ENCODE measurements at places on chromosomes 5 and 9.
A peak's percentile ranks its signal among the peaks of the same experiment; 100 is the strongest.

DNA sequence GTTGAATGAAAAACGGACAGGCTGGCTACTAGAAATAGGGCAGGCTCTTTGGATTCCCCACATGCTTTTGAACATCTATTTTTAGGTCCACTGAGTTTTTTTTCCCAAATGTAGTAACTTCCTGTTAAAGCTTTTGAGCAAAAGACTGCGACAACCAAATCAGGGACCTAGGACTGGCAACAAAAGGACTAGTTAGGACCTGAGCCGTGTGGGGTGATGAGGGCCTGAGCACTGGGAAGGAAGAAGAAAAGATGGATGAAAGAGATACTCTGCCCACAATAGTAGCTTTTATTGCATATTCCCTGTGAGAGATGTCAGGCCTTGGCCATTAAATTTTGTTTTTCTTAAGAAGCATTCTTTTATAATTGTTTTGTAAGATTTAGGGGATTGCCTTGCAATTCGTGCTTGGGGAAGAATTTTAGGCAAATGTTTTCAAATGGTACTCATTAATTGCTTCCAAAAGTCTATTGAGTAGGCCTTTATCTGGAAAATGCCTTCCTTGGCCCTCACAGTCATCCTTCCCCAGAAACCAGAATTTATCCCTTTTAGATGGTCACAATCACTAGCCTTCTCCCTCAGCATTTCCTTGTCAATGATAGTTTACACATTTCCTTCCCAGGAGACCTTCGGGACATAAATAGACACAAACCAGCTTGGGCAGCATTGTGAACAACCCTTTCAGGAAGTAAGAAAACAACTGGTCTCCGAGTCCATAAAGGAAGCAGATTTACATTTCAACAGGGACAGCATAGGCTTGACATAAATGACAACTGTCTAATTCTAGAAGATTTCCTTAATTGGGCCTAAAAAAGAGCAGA lies 166.5 kb downstream of the RMI1 start:
- H3K36me3 ChIP-seq, result no peaks in the 10 kb centered on the region
- peaks cover 15% of the 10 kb centered on the region for H3K27me3 ChIP-seq
- DNase-seq, result no peak
- no peak overlapping the region for H3K4me3 ChIP-seq

- DNase-seq, result peak; percentile 93
- H3K27me3 ChIP-seq, result peaks cover 6% of the 10 kb centered on the region
- peak within 1 kb of the TSS; percentile 69 for H3K4me3 ChIP-seq
- peaks cover 20% of the 10 kb centered on the region for H3K4me1 ChIP-seq
Measured at GRCh38 chr5:38845526-38846378, at the start of gene OSMR. Gene OSMR (plus strand): TSS chr5:38846012. CDS start chr5:38869045, 23,033 bp downstream.

- DNase-seq, result no peak
- peaks cover 47% of the 10 kb centered on the region for H3K36me3 ChIP-seq
- no peaks in the 10 kb centered on the region for H3K27me3 ChIP-seq
Measured at GRCh38 chr5:50822761-50823160, 156.3 kb downstream of the PARP8 start.

- H3K27ac ChIP-seq, result no peak overlapping the region
- DNase-seq, result no peak
- no peaks in the 10 kb centered on the region for H3K36me3 ChIP-seq
- H3K27me3 ChIP-seq, result peaks cover 40% of the 10 kb centered on the region
- H3K4me1 ChIP-seq, result no peaks in the 10 kb centered on the region
- H3K4me3 ChIP-seq, result no peak overlapping the region
Measured at GRCh38 chr5:581266-581665, 30.9 kb upstream of the CEP72 start.

- H3K4me1 ChIP-seq, result peaks cover 31% of the 10 kb centered on the region
- H3K27ac ChIP-seq, result peak overlapping the region; percentile 98
- no peak for DNase-seq
- no peaks in the 10 kb centered on the region for H3K36me3 ChIP-seq
- H3K4me3 ChIP-seq, result peak overlapping the region; percentile 72
Measured at GRCh38 chr5:72817671-72818266, 1.3 kb downstream of the TNPO1 start.

GRCh38 chr9:20568400-20568799 lies 53.9 kb downstream of the MLLT3 start:
- H3K4me1 ChIP-seq, result peaks cover 20% of the 10 kb centered on the region
- no peaks in the 10 kb centered on the region for H3K27me3 ChIP-seq
- no peak for DNase-seq
- no peak overlapping the region for H3K27ac ChIP-seq

- H3K27me3 ChIP-seq, result no peaks in the 10 kb centered on the region
- no peak for DNase-seq
- no peaks in the 10 kb centered on the region for H3K4me1 ChIP-seq
- no peak overlapping the region for H3K4me3 ChIP-seq
- H3K27ac ChIP-seq, result no peak overlapping the region
- H3K36me3 ChIP-seq, result no peaks in the 10 kb centered on the region
Measured at GRCh38 chr5:165836046-165836445, 2330.6 kb downstream of the MAT2B start.
